ENCODE measurements at places on chromosomes 1 and 21.
A peak's percentile ranks its signal among the peaks of the same experiment; 100 is the strongest.

DNA sequence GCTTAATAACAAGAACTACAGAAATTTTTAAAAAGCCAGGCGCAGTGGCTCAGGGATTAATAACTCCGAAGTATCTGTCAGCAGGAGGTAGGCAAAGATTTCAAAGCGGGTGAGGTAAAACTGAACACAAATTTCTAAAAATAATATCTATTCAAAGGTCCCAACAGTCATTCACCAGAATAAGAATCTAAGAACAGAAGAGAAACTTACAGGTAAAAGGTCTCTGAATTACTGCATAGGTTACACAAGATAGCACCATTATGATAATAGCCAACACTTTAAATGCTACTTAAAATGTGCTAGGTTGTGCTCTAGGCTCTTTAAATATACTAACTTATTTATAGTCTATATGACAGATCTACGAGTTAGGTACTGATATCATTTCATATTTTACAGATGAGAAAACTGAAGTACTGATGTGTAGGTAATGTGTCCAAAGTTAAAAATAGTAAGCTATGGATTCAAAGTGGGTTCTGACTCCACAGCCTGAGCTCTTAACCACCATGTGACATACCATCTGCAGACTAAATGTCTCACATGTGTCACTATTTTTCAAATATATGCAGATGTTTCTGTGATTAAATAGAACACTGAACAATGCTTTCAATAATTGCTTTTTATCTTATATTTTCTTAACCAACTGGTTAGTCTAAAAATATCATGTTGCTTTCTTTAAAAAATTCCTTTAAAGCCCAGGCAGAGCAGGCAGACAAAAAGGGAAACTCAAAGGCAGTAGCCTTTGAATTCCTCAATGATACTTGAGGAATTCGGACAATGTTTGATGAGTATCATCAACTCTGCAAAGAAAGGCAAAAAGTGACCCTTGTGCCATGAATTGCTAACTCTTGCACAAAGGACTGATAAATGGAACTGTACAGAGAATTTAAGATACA lies 80.5 kb upstream of the TTC39A start:
- peak; percentile 63 for DNase-seq

GRCh38 chr21:31133243-31133830 lies 95.1 kb upstream of the KRTAP19-8 start:
- DNase-seq: no peak

DNA sequence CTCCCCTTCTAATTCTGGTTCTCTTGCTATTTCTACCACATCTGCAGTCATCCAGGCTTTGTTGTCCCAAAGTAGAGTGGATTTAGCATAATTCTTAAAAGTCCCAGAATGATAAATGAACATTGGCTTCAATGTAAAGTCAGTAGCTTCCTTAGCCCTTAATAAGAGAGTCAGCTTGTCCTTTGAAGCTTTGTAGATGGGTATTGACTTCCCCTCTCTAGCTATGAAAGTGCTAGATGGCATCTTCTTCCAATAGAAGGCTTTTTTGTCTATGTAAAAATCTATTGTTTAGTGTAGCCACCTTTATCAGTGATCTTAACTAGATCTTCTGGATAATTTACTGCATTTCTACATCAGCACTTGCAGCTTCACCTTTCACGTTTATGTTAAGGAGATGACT lies 181.4 kb upstream of the B3GALT2 start:
- no peak for DNase-seq

GRCh38 chr1:7591565-7591964 lies 179.5 kb upstream of the VAMP3 start:
- DNase-seq: peak; percentile 57

GRCh38 chr1:41835485-41835884 lies 83.2 kb downstream of the HIVEP3 start:
- no peak for DNase-seq

DNA sequence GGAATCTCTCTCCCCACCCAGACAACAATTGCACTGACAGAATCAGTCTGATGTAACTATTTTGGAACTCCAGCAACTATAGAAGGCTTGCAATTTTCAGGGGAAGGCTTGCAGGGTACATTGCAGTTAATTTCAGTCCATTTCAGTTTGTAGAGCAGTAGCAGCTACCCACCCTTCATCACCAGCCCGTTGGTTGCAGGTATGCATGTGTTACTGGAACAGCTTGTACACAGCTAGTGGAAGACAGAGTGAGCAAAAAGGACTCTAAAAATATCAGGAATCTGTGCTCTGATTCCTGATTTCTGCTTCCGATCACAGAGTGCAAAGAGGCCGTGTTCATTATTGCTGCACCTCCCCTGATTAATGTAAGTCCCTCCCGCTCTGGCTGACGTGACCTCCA lies 449.0 kb downstream of the NPHP4 start:
- no peak for DNase-seq

DNA sequence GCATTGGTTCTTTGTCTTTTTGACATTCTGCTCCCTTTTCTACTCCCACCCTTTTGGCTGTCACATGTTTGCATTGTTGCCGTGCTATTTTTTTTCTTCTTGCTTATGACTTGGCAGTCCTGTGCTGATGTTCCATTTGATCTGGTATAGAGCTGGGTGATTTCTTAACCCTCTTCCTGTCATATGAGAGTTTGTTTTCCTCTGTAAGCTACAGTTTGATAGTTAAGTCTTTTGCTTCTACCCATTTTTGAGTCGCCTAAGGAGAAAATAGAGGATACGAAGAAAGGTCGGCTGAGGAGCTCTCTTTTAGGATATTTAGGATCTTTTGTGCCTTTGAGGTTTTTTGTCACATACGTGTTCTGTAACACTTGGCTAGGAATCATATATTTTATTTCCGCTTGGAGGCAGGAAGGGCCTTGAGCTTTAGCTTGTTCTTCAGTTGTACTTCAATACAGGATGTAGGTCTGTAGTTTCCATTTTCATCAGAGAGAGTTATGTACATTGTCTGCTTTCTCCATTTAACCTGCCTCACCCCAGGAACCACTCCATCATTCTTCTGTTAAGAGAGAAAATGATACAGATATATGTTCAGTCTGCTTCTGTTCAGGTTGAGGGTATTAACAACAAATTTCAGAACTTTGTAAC lies 150.7 kb downstream of the BACH1 start:
- no peak for DNase-seq

GRCh38 chr21:33348706-33349105 lies 23.9 kb downstream of the IFNAR1 start:
- no peak for DNase-seq

- DNase-seq: peak; percentile 98
These were observed 684 bp downstream of the SLC2A1 start for GRCh38 chr1:42957880-42958487.

All from osteoblast (primary cell).